ENCODE measurements at places on chromosomes 1 and 21.

DNA sequence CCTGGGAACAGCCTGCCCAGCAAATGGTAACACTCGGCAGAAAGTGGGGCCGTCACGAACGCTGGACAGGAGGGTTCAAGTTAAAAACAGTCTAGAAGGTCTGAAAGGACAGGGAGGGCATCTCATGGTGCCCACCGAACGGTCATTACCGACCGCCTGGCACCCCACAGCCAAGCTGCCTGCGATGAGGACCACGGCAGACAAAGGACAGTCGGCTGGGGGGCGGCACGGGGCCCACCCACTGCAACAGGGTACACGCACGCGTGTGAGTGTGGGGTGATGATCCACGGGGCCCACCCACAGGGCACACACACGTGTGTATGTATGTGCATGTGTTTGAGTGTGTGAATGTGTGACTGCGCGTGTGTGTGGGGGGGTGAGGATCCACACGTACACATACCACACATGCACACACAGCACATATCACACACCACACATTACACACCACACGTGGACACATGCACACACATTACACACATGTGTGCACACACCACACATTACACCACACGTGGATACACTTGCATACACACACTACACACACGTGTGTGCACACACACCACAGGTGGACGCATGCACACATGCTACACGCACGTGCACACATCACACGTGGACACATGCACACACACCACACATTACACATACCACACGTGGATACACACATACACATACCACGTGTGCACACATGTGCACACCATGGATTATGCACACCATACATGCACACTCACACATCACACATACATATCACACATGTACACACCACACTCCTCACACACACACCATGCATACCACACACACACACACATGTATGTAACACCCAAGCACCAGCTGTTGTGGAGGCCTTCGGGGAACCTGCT, 63.2 kb downstream of the SLC19A1 start:
- DNase-seq, result no peak
- H3K27me3 ChIP-seq, result no peaks in the 10 kb centered on the region
- no peaks in the 10 kb centered on the region for H3K4me1 ChIP-seq
- H3K27ac ChIP-seq, result peak overlapping the region; percentile 69
- no peak overlapping the region for H3K4me3 ChIP-seq
- peaks cover 17% of the 10 kb centered on the region for H3K36me3 ChIP-seq

- H3K27me3 ChIP-seq, result no peaks in the 10 kb centered on the region
- DNase-seq, result no peak
- H3K27ac ChIP-seq, result no peak overlapping the region
- no peaks in the 10 kb centered on the region for H3K4me1 ChIP-seq
Measured at GRCh38 chr1:4657244-4657789, 2.9 kb downstream of the AJAP1 start.

- no peaks in the 10 kb centered on the region for H3K36me3 ChIP-seq
- H3K4me3 ChIP-seq, result no peak overlapping the region
- H3K27me3 ChIP-seq, result no peaks in the 10 kb centered on the region
- 0 out of 2 replicates have a peak overlapping the region, but pooled peaks have one; percentile 27 for H3K27ac ChIP-seq
- H3K4me1 ChIP-seq, result peaks cover 30% of the 10 kb centered on the region
Measured at GRCh38 chr1:198254521-198254920, 97.7 kb downstream of the NEK7 start.

GRCh38 chr1:225467193-225468020, 39.6 kb upstream of the LBR start:
- peaks cover 21% of the 10 kb centered on the region for H3K4me1 ChIP-seq
- H3K4me3 ChIP-seq, result no peak overlapping the region

DNA sequence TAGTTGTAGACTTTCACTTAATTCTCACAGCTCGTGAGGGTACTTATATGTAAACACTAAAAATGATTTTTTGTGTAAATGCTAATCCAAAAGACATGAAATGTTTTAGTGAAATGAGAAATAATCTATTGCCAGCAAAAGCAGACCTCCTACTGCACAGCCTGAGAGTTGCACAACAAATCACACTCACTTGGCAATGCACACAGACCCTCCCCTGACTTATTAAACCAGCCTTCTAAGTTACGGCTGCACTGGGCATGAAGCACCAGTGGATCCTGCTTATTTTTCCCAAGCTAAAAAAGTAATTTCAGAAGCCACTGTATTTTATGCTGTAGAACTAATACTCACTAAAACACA, 10.3 kb downstream of the ERRFI1 start:
- no peak overlapping the region for H3K4me3 ChIP-seq
- no peak for DNase-seq
- peaks cover 56% of the 10 kb centered on the region for H3K4me1 ChIP-seq
- no peaks in the 10 kb centered on the region for H3K27me3 ChIP-seq

GRCh38 chr1:80675454-80675853, 1125.3 kb upstream of the ADGRL2 start:
- DNase-seq, result peak; percentile 25
- peaks cover 20% of the 10 kb centered on the region for H3K4me1 ChIP-seq
- no peak overlapping the region for H3K4me3 ChIP-seq
- no peaks in the 10 kb centered on the region for H3K27me3 ChIP-seq
- H3K27ac ChIP-seq, result no peak overlapping the region

DNA sequence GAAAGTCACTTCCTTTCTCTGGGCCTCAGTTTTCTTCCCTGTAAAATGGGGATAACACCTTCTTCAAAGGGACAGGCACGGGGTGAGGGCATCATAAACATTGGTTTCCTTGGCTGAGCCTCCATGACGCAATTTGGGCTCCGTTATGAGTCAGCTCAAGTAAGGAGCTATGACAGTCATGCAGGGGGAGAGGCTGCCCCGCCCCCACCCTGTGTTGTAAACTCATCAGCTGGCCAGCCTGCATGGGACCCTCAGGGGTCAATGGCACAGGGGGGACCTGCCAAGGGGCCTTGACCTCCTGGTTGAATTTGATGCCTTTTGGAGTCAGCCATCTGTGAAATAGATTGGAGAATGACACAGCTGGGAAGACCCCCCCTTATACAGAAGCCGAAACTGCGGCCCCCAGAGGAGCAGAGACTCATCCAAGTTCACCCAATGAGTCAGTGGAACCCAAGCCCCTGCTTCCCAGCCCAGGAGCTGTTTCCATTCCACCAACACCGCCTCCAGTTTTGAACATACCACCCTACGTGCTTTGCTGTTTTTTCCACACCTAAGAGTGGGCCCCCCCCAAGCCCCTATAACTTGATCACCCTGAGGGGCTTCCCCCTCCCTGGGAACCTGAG, 36.8 kb upstream of the RUNX3 start:
- DNase-seq, result no peak
- no peaks in the 10 kb centered on the region for H3K27me3 ChIP-seq
- H3K4me3 ChIP-seq, result no peak overlapping the region
- H3K36me3 ChIP-seq, result no peaks in the 10 kb centered on the region

DNA sequence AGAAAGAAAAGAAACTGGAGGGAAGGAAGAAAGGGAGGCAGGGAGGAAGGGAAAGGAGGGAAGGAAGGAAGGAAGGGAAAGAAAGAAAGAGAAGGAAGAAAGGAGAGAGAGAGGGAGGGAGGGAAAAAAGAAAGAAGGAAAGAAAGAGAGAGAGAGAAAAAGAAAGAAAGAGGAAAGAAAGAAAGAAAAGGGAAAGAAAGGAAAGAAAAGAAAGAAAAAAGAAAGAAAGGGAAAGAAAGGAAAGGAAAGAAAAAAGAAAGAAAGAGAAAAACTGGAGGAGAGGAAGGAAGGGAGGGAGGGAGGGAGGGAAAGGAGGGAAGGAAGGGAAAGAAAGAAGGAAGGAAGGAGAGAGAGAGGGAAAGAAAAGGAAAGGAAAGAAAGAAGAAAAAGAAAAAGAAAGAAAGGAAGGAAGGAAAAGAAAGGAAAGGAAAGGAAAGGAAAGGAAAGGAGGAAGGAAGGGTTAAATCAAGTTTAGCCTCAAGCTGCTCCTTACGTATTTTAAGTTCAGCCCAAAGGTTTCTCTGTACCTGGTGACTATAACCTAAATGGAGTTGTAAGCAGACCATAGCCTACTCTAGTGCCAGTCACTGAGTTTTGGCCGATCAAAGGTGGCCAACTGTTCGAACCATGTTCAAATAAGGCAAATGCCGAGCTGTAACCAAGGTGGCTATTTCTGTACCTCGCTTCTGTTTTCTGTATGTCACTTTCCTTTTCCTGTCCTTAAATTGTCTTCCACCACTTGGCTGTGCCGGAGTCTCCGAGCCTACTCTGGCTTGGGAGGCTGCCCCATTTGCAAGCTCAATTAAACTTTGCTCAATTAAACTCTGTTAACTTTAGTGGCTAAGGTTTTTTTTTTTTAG, 37.8 kb upstream of the TMPRSS2 start:
- H3K4me3 ChIP-seq, result no peak overlapping the region
- no peaks in the 10 kb centered on the region for H3K27me3 ChIP-seq
- H3K36me3 ChIP-seq, result no peaks in the 10 kb centered on the region
- H3K27ac ChIP-seq, result no peak overlapping the region
- no peak for DNase-seq
- H3K4me1 ChIP-seq, result no peaks in the 10 kb centered on the region

GRCh38 chr1:180365039-180365438, 135.0 kb downstream of the LHX4 start:
- H3K4me3 ChIP-seq, result no peak overlapping the region
- H3K27me3 ChIP-seq, result no peaks in the 10 kb centered on the region
- no peak overlapping the region for H3K27ac ChIP-seq
- peak; percentile 67 for DNase-seq

- no peaks in the 10 kb centered on the region for H3K36me3 ChIP-seq
- no peak for DNase-seq
- H3K27ac ChIP-seq, result no peak overlapping the region
- H3K27me3 ChIP-seq, result no peaks in the 10 kb centered on the region
Measured at GRCh38 chr1:46556822-46557221, 5.4 kb upstream of the KNCN start.

DNA sequence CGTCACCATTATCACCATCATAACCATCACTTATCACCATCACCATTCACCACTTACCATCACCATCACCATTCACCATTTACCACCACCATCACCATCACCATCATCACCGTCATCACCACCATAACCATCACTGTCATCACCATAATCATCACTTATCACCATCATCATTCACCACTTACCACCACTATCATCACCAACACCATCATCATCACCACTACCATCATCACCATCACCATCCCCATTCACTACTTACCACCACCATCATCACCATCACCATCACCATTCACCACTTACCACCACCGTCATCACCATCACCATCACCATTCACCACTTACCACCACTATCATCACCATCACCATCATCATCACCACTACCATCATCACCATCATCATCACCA, 151.8 kb downstream of the CAMTA1 start:
- no peaks in the 10 kb centered on the region for H3K4me1 ChIP-seq
- no peaks in the 10 kb centered on the region for H3K36me3 ChIP-seq
- no peak overlapping the region for H3K27ac ChIP-seq

All from GM23338 (cell line).